Activated naive CD4-positive, alpha-beta T cell treated with anti-CD3 and anti-CD28 coated beads, Interleukin-2, amount 50 U/mL, for 72 hours (primary cell): ENCODE measurements at places on chromosomes 3 and 15.

- no peak for DNase-seq
Measured at GRCh38 chr3:57948781-57949242, 59.4 kb upstream of the FLNB start.

DNA sequence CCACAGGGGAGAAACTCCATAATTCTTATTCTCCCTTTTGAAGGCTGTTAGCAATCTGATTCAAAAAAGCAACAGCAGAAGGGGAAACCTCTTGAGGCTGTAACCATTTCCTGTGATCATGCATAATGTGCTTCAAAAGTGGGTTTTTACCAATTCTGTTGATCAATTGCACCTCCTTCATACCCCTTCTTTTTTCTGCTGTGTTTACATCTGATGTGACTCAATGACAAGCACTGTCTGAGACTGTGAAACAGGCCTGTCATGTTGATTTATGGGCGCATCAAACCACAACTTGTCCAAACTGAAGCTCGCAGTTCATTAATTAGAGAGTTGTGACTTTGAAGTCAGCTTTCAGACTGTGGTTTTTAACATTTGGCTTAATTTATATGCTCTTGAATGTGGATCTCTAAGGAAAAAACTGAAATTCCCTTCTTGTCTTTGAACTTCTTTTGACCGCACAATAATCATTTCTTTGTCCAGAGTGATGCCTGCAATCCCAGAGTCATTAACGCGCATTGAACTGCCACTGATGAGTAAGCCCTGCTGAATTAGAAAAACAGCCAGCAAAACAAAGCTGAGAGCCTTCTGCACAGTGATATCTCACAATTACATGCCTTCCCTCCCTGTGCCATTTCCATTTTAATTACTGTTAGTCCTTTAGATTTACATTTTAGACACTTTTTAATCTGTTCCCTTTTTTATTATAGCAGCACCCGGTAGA, 532.8 kb downstream of the FOXP1 start:
- DNase-seq = peak; percentile 36

DNA sequence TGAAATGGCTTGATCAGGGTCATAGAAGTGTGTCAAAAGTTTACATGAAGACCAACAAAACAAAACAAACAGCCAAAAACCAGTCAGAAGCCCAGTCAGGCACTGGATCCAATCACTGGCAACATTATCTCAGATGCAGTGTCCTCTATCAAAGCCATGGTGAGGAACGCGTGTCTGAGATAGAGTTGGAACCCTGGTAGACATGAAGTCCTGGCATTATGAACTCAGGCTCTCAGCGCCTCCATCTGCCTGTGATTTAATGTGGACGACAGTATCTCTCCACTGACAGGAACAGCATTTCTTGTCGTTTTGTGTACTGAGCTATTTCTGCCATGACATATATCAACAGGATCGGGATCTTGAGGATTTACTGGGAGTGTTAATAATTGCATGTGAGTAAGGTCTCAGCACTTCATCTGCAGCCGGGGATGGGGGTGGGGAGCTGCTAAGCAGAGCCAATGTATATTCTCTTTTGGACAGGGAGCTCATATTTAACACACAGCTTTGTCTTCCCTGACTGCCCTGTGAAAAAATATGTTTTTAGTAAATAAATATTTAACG, 1120.0 kb downstream of the IGSF11 start:
- DNase-seq = no peak

DNA sequence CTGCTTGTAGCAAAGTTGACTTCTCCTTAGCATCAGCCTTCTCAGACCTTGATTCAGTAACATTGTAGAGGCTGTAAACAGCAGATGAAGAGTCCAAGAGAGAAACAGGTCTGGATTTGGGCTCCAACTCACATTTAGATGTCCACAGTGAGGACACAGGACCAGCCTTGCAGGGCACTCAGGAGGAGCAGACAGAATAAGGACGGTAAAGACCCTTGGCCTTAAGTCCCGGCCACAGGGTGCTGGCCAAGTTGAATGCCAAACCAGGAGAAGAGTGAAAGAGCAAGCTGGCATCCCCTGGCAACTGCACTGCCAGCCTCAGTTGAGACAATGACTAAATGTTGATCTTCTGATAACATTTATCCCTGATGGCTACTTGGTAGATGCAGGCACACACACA, 136.3 kb downstream of the LRRK1 start:
- no peak for DNase-seq

- DNase-seq = no peak
Measured at GRCh38 chr15:78889000-78889399, 16.3 kb downstream of the MORF4L1 start.

DNA sequence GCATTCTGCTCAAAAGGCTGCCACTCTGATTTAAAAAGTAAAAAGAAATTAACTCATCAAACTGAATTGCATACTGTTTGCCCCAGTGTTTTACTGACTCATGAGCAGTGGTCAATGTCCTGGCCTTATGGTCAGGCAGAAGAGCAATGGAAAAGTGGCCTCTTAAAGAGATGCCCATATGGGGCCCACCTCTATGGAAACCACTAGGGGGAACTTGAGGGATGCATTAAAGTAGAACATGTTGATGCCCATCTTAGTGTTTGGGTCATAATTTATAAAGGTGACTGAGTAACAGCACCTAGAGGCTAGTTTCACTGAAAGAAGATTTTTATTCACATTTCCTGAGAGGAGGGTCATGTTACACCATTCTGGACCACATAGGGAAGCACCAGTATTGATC, 66.5 kb upstream of the RNU6-1 start:
- DNase-seq = no peak

DNA sequence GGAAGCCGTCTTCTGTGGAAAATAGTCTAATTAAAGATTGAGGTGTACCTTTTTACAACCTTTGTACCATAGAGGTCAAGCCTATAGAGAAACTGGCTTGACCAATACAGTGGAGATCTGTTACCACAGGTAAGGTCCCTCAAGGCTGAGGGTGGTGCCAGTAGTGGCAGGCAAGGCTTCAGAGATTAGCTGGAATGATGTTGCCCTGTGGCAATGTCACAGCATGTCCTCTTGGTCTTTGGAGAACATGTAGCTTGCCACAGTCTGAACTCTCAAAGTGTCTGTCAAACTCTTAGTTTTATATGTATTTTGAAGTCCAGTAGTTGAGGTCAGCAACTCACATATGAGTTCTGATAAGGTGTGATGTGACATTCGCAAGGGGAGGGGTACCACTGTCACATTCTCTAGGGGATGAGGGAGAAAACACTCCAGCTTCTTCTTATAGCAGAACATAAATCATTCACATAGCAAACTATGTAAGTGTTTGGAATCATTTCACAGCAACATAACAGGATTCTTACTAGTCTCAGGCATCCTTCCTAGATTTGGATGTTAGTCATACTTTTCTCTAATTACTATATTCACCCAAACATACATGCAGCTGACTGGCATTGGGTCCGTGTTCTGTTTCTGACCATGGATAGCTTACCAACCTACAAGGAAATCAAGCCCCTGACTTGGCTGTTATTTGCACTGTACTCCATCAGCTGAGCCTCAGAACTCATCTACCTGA, 173.6 kb downstream of the UBE2E2 start:
- DNase-seq = no peak

DNA sequence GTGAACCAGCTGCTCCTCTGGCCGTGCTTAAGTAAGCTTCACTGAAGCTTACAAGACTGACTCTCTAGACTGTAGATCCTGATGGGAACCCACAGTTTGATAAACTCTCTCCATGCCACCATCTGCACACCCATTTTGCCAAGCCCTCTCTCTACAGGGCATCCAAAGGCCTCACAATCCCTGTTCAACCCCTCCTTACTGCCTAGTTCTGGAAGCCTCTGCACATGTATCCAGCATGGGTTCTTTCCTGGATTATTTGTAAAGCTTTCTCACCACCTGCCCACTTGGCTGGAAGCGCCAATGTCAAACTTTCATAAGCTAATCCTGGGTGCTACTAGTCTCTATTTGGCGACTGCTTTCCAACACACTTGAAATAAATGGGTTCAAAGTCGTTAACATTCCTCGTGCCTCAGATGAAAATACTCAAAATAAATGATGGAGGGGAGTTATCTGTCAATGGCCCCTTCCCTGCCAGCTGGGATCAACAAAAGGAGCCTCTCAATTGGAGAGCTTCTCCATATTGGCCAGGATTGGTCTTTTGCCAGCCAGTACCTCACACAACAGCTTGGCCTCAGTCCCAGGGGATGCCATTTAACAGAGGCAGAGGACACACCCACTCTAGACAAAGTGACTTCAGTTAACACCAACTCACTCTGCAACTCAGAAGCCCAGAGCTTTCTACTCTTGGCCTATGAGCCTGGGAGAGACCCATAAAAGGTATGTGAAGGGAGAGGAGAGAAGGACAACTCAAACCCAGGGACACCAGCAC, 48.1 kb downstream of the SH3BP5 start:
- no peak for DNase-seq

DNA sequence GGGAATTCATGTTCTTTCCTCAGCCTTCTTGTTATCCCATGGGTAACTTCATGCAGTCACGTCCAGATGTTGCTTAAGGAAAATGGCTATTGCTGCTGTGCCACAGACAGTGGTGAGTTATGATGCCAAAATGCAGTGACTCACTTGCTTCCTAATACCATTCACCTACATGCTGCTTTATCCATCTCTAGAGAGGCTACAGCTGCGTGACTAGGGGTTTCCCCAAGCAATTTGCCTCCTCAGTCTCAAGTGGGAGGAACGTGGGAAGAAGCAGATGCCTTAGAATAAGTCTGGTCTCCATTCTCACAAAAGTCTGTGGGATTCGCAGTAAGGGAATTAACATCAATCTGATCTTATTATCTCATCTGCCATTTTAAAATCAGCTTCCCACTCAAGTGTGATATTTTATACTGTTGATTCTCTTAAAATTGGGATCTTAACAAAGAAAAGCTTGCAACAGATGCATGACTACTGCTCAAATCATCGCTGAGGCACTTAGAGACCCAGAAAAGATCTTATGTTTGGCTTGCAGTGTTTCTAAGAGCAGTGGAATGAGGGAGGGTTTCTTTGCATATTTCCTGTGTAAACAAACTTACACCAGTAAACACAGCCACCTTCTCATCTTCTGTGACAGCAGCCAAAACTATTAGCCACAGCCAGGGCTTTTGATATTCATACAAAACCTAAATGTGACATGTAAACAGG, 62.0 kb upstream of the ACP3 start:
- no peak for DNase-seq

GRCh38 chr15:26711445-26711844, 61.4 kb downstream of the GABRB3 start:
- DNase-seq = no peak
